ENCODE measurements at places on chromosomes 5 and 9. TPM values are rescaled to one million over a fixed set of nuclear protein-coding genes. Genes with fewer than 3 reads are reported as not detected.

Gene PCDHGB6
- total RNA-seq, result 21.7 TPM

Gene CCDC180
- total RNA-seq, result 14.2 TPM

GRCh38 chr9:134555094-134555650 lies 86.4 kb upstream of the COL5A1 start:
- no peak for DNase-seq

Gene C1QTNF2
- total RNA-seq, result 2.3 TPM

DNA sequence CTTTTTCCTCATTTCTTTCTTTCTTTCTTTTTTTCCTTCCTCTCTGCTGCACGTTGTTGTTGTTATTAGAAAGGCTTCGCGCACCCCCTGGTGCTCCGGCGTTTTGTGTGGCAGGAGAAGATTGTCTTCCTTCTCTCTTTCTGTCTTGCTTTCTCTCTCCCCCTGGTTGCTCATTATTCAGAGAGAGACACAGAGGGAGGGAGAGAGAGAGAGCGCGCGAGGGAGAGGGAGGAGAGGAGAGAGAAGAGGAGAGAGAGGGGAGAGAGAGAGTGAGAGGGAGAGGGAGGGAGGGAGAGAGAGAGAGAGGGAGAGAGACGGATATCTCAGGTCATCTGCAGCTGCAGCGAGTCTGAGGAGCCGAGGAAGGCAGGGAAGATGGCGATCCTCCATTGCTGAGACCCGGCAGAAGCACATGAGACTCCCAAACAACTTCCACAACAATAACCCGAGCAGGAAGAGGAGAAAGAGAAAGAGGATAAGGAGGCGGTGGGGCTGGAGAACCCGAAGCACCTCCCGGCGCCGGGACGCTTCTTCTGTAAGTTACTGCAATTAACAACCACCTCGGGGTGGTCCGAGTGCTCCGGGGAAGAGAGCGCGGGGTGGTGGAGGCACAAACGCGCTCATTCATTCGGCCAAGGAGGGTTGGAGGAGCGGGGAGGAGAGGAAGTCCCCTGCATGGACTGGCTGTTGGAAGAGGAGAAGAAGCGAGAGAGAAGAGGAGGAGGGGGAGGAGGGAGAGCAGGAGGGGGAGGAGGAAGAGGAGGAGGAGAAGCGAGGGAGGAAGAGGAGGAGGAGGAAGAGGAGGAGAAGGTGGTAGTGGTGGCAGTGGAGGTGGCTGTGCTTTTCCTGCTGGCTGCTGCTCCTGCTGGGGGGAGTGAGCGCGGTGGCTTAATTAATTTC lies at the start of gene ZNF462:
TSS of gene ZNF462 (plus strand) at position 346 of the 900 bp plus-strand sequence. CDS start 60,218 bp downstream, outside the sequence.
- DNase-seq, result peak; percentile 53

Gene GFPT2
- 38.2 TPM for total RNA-seq

DNA sequence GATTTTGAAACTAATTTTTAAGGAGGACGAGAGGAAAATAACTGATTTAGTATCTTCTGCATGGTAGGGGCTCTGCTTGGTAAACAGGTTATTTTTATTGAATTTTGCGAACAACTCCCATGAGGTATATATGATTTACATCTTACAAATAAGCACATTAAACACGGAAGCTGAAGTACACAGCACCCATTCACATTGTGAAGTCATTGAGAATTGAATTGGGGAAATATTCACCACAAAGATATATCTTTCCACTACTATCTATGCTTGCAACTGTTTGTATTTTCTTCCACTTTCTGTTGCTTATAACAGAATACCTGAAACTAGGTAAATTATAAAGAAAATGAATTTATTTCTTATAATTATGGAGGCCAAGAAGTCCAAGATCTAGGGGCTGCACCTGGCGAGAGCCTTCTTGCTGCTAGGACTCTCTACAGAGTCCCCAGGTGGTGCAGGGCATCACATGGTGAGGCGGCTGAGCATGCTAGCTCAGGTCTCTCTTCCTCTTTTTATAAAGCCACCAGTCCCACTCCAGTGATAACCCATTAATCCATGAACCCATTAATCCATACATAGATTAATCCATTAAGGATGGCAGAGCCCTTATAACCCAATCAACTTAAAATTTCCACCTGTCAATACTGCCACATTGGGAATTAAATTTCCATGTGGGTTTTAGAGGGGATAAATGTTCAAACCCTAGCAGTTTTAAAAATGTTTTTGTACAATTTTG lies 79.0 kb upstream of the ZNF608 start:
- no peak for DNase-seq

GRCh38 chr9:11149065-11149464 lies 536.3 kb upstream of the PTPRD start:
- no peak for DNase-seq

- no peak for DNase-seq
Observed at GRCh38 chr9:83011611-83012010, 51.3 kb downstream of the RASEF start.

- no peak for DNase-seq
Observed at GRCh38 chr9:71685394-71685793, 82.9 kb downstream of the CEMIP2 start.

DNA sequence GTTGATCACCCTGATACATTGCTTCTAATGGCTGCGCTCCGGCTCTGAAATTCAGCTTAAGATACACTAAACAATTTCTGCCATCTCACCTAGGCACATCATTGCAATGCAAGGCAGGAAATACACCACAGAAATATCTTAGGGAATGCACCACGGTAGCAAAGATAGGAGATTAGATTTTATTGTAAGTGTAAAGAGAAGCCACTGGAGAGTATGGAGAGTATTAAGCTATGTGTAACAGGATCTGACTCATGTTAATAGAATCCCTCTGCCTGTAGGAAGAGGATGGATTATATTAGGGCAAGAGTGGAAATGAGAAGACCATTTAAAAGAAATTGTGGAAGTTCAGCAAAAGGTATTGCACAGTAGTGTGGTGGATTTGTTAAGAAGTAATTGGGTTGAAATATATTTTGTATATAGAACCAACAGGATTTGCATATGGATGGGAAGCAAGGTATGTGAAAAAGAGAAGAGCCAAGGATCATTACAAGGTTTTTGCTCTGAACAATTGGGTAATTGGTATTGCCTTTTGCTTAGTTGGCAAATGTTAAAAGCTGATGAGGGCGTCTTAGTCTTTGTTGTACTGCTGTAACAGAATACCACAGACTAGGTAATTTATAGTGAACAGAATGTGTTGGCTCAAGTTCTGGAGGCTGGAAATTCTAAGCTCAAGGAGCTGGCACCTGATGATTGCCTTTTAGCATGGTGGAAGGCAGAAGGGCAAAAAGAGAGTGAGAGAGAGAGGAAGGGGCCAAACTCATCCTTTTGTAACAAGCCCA lies 636.1 kb downstream of the PSAT1 start:
- no peak for DNase-seq

Gene GABRG2
- 35.7 TPM for total RNA-seq

Gene SPAG8
- total RNA-seq, result 4.0 TPM

DNA sequence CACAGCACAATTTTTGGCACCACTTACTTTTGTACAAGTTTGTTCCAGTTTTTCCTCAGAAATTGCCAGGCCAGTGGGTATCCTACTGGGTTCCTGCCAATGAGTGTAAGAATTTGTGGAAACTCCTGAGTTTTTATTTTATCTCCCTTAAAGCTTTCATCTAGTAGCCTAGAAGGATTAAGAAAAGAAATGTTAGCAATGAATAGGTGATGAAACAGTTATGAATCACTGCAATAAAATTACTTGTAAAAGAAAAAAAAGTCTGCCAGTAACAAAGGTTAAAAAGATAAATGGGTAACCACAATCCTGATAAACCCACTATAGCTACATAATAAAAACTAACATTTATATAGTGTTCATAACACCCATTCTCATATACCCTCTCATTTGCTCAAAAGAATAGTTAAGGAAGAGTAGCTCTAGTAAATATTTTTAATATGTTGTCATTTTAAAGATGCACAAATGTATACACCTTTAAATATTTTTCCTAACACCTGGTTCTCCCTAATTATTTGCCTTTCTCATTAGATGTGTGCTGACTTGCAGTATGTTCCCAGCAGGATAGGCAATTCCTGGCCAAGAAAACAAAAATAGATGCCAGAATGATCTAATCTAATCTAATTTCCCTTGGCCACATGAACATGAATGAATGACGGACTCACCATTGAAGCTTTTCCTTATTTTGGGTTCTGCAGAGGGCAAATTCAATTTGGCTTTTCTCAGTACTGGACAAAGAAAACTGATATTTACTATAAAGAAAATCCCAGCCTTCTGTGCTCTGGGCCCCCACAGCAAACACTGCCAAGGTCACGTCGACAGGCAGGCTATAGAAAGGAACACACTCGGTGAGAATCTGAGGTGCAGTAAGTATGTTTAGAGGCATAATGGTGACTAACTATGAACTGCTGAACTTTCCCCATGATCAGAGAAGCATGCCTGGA lies 26.4 kb downstream of the ERAP1 start:
- peak; percentile 80 for DNase-seq

Gene CDC20B
- total RNA-seq, result 0.18 TPM

DNA sequence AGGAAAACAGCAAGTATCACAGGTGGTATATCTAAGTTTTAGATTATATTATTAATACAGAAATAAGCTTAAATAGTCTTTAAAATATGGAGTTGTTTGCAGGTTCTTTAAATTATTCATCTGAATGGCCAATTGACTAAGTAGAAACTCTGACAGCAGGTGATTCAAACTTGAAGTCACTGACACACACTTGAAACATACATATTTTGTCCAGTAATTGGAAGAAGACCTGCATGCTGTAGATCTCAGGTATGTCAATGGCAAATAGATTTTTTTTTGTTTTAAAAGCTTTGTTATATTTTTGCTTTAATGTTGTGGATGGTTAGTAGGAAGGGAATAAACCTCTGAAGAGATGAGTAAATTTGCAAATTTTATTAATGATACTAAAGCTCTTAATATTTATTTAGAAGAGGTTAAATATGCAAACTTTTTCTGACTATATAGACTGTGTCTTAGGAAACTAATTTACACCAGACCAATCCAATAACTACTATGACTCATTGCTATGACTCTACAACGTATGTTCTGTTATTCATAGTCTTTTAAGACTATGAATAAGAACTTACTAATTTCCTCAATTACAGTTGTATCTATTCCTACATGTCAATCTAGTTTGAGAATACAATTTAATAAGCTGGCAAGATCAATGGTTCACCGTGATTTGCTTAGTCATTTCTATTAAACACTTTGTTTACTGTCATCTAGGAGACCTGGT lies 53.9 kb upstream of the RORB start:
- no peak for DNase-seq

- DNase-seq, result no peak
Observed at GRCh38 chr5:147061431-147061830, 173.4 kb upstream of the STK32A start.

Gene CFAP77
- total RNA-seq, result 0.36 TPM

- DNase-seq, result no peak
Observed at GRCh38 chr5:12330381-12330780, 426.1 kb upstream of the CTNND2 start.

DNA sequence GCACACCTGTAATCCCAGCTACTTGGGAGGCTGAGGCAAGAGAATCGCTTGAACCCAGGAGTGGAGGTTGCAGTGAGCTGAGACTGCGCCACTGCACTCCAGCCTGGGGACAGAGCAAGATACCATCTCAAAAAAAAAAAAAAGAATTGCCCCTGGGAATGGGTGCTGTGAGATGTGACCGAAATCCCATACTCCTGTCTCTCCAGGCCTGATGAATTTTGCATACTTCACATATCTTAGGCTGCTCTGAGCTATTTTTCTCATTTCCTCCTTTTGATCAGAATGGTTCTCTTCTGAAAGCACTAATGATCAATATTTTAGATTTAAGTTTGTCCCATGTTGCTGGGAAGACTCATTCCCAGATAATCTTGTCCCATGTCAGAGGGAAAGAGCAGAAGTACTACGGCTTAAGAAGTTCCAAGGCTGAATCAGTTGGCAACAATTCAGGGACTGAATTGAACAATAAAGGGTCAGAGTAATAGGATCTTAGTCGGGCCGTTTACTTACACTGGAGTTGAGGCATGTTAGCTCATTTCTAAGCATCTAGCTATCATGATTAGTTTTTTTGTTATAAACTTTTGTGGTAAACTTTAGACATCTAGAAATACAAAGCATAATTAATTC lies 44.2 kb upstream of the TENT2 start:
- DNase-seq, result no peak

Gene TGFBI
- 23.3 TPM for total RNA-seq

Gene PCSK1
- total RNA-seq, result 4.1 TPM

DNA sequence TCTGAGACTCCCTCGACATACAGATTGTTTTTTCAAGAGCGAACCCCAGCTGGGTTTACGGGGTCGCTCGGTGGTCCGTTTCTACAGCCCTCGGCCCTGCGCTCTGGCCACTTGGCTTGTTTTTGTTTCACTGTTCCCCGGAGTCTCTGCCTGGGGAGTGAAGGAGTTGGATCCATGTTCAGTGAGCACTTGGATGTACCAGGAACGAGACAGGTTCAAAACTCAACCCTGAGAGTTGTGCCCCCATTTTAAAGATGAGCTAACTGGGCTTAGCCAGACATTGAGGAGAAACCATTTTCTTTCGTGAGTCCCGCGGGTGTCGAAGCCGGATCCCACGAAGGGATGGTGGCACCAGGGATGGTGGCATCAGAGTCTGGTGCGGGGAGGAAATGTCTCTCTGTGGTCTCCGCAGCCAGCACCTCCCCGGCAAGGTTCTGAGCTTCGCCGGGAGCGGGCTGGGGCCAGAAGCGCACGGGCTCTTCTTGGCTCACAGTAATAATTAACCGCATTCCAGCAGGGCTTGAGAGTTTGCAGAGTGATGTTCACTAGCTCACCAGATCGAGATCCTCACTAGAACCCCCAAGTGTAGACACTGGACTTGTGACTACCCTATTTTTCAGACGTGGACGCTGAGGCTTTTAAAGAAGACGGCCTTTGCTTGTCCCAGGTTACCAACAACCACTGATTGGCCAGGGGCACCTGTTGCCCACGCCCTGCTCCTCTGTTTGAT lies 1.0 kb downstream of the MSX2 start:
- no peak for DNase-seq

Gene SHISAL2B
- not detected for total RNA-seq

Gene CDH9
- total RNA-seq, result 16.0 TPM

GRCh38 chr9:126684345-126684744 lies 70.6 kb downstream of the LMX1B start:
- DNase-seq, result no peak

GRCh38 chr9:121466142-121466541 lies 33.5 kb downstream of the GGTA1 start:
- DNase-seq, result no peak

Gene CARD19
- 17.7 TPM for total RNA-seq

GRCh38 chr5:7325975-7326913 lies 69.7 kb upstream of the ADCY2 start:
- DNase-seq, result no peak

DNA sequence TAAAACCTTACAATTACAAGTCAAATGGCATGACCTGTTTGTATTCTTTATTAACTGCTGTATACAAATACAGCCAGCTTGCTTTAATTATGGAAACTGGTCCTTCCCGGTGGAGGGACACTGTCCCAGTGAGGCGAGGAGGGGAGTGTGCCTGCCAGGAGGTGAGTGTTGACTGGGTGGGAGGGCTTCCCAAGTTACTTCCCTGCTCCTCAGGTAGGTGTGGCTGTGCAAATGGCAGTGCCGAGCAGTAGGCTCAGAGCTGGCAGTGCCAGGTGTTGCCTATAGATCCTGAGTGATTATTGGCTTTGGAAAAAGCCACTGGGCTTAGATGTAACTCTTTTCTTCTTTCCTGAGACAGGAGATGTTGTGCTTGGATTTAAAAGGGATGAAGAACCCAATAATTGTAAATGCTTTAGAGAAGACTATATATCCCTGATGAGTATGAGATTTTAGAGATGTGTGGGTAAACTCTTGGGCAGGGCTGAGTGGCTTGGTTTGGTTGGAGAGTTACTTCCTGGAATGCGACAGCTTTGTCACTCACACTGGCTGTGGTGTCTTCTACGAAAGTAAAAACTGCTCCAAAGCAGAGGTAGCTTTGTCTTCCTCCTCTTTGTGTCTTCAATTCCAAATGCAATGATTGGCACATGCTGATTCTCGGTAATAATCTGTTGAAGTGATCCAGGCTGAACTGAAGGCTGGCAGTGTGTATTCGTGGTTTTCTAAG lies 43.7 kb downstream of the GLRX start:
- no peak for DNase-seq

Gene TNIP1
- 18.3 TPM for total RNA-seq
